ENCODE measurements at places on chromosomes 13 and 19.

GRCh38 chr13:111620166-111620565 is 299.7 kb downstream of the TEX29 start:
- DNase-seq: no peak

DNA sequence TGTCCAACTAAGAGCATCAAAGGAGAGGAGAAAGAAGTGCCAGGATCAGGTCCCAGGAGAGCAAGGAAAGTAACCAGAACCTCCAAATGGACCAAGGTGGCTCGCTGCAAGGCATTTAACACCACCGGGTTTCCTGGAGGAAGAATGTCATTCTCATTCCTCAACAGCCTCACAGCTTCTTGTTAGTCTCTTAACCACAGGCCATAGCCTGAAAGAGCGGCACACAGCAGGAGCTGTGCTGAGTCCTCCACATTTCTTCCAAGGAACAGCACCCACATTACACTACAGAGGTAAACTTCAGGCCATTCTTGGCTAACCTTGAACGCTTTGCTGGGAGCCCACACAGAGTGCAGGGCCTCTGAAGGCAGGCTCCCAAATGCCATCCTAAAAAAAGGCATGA is 23.6 kb downstream of the DOCK9 start:
- no peak for DNase-seq

GRCh38 chr13:84962849-84963248 is 836.4 kb downstream of the SLITRK6 start:
- no peak for DNase-seq

- no peak for DNase-seq
Measured at GRCh38 chr19:33029746-33030303, 34.9 kb downstream of the RHPN2 start.

DNA sequence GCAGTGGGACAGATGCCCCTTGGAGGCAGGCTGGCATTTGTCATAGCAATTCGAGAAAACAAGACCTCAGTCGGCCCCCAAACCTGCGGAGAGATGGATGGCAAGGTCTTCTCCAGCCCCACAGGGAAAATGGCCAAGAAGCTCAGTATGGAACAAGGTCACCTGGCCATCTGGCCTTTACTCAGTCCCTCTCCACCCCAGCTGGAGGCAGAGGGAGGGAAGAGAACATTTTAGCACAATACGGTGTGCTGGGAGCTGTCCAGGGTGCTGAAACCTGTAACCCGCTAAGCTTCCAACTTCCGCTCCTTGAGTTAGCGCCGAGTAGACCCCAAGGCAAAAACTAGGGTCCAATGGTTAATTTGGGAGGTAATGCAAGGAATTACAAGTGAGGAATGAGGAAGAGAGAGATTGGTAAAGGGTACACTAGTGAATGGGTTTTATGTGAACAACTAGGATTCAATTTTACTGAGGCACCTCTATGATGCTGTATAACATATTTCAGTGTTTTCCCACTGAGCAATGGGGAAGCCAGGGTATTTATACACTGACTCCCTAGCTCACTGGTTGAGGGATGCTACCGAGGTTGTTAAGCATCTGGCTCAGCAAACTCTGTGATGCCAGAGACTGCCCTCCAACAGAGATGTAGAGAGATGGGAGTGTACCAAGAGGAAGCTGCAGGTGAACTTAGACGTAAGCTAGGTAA is 64.3 kb downstream of the CACNA1A start:
- peak; percentile 31 for DNase-seq

DNA sequence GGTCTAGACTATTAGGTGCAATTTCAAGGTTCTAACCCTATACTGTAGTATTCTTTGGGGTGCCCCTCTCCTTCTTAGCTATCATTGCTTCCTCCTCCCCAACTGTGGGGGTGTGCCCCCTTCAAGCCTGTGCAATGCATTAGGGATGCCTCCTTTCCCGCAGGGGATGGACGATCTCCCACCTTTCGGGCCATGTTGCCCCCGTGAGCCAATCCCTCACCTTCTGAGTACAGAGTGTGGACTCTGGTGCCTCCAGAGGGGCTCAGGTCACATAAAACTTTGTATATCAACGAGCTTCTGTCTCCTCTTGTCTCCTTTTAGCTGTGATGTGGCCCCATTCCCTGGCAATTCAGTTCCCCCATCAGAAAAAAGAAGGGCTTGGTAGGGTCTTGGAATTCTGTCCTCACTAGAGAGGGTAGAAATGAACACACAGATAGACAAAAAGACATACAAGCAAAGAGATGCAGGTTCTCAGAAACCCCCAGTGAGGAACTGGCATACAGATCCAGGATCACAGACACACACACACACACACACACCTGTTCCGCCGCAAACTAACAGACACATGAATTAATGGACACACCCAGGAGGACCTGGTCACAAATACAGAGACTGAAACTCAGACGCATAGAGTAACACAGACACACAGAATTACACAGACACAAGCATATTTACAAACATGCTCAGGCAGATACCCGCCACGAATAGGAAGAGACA is 2.5 kb upstream of the HNRNPUL1 start:
- DNase-seq: no peak

DNA sequence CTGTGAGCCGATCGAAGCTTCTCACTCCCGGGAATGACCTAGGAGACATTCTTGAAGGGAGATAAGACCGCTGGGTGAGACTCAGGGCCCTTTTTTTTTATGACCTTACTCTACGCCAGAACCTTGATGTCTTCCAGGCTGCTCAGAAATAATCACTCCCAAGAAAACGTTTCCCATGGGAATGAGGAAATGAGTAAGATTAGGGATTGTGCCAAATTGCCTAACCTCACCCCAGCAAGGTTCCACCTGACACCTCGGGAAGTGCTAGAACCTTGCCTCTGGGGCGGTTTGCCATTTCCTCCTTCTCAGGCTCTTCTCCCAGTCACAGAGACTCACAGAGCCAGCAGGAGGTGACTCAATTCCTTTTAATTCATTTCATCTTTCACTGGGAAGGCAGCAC is 2.3 kb downstream of the SLC46A3 start:
- no peak for DNase-seq

DNA sequence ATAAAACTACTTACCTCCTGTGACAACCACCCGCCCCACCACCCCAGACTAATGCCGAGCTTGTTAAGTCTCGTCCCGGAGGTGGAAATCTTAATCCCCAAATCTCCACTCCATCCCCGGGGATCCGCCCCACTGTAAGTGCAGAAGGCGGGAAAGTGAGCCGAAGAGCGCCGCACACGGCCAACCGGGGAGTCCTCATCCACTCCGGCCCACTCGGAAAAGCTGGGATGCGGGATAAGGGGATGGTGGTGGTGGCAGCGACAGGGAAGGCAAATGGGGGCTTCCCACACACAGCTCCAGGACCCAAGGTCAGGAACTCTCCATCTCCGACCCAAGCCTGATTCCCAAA is 621 bp downstream of the FBL start:
- DNase-seq: no peak

DNA sequence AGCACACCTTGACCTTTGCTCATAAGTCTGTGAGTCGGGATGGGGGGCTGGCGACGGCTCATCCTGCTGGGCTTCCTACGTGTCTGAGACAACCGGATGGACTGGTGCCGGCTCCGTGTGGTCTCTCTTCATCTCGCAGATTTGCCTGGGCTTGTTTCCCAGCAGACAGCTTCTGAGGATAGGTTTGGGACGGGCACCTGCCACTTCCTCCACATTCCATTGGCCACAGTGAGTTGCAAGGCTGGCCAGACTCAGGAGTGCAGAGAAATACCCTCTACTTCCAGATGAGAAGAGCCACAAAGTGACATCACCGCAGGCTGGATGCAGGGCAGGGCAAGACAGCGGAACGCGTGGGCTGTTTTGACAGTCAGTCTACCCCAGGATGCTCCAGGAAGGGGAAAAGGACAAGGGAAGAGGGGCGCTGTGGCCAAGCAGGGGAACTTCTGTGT is 48.1 kb downstream of the IRS2 start:
- DNase-seq: no peak

GRCh38 chr19:18107235-18107634 is 9.7 kb downstream of the MAST3 start:
- no peak for DNase-seq

DNA sequence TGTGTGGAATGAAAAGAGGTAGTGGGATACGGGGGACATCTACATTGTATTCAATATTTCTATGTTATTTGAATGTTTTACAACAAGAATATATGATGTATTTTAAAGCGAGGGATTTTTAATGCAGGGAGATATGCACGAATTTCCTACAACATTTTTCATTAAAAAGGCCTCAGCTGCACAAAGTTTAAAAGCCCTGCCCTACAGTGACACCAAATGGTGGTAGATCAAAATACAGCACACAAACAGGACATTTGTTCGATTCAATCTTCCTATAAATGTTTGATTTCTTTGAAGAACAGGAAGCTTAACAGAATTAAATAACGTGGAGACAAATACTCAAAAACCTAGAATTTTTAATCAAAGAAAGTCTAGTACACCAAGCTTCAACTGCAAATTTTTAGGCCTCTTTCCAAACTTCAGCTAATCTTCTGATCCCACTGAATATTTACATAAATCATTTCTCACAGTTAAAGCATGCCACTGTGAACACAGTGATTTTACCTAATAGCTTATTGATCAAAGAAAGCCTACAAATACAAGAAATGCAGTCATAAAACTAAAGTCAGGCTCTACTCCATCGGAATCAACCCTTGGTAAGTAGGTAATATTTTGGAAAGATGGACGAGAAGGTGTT is 257.2 kb downstream of the DIAPH3 start:
- no peak for DNase-seq

GRCh38 chr13:111263566-111263965 is 56.9 kb upstream of the TEX29 start:
- no peak for DNase-seq

GRCh38 chr19:47378246-47378645 is 29.1 kb downstream of the DHX34 start:
- DNase-seq: no peak

DNA sequence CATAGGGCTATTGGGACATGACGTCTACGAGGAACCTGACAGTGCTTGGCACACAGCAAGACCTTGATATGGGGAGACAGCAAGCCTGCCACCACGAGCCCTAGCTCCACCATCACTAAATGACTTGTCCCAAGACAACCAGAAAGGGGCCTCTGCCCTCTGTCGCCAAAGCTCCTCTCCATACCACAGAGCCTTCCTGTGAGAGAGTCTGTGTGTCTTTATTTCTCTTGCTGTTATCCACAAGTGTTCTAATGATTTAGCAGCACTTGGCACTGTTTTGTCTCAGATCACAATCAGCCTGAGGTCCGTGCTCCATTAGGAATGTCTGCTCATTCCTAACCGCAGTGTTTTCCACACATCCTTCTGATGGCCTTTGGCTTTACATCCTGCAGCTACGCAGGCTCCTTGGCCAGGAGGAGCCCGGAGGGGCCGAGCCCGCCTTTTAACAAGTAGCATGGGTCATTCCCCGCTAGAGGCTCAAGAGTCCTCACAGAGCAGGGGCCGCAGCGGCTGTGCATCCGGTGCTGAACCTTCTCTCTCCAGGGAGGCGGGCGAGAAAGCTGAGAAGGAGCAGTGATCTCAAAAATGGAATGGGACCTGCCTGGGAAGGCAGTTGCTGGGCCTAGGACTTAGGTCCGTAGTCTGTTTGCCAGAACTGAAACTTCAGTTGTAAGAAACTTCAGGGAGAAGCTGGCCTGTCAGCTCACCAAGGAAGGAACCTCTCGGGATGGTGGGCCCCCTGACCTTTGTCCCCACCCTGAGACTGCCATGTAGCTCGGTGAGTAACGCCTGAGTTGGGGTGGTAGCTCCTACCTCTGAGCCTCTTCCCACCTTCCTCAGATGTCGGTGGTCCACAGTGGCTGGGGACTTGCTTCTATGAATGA is 61.1 kb upstream of the HMGB1 start:
- DNase-seq: no peak

- no peak for DNase-seq
Measured at GRCh38 chr13:80055847-80056246, 285.1 kb downstream of the SPRY2 start.

DNA sequence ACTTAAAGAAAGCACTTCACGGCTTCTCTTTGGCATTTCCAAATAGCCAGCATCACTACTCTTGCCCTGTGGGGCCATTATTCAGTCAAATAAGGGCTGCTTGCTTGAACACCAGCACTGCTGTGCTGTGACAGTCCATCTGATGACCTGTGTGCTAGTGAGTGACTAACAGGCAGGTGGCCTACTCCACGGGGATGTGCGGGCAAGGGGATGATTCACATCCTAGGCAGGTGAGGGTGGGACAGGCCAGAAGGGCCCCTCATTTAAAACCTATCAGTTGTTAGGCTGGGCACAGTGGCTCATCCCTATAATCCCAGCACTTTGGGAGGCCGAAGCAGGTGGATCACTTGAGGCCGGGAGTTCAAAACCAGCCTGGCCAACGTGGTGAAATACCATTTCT is 8.2 kb downstream of the CCNE1 start:
- no peak for DNase-seq

GRCh38 chr19:14536926-14537692 is 7.7 kb downstream of the TECR start:
- DNase-seq: no peak

- no peak for DNase-seq
Measured at GRCh38 chr19:55048446-55048845, 10.4 kb upstream of the GP6 start.

- DNase-seq: no peak
Measured at GRCh38 chr13:23934520-23934919, 37.2 kb upstream of the C1QTNF9B start.

DNA sequence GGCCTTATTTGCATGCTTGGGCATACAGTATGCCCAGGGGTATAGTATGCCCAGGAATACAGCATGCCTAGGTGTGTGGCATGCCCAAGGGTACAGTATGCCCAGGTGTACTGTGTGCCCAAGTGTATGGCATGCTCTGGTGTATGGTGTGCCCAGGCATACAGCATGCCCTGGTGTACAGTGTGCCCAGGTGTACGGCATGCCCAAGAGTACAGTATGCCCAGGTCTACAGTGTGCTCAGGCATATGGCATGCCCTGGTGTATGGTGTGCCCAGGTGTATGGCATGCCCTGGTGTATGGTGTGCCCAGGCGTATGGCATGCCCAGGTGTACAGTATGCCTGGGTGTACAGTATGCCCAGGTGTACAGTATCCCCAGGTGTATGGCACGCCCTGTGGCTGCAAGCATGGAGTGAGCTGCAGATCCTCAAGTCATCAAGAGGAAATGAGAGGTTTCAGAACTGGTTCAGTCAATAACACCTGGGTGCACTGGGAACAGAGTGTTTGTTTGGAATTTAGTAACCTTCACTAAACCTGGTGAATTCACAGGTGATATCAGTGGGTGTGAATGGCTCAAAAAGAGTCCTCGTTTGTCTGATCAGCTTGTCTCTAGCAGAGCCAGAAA is 7.8 kb upstream of the C13orf42 start:
- no peak for DNase-seq
